Activated T-helper 1 cell treated with anti-CD3 and anti-CD28 coated beads, Interleukin-2, amount 50 U/mL, for 16 hours (primary cell): ENCODE measurements at places on chromosomes 4 and X.

DNA sequence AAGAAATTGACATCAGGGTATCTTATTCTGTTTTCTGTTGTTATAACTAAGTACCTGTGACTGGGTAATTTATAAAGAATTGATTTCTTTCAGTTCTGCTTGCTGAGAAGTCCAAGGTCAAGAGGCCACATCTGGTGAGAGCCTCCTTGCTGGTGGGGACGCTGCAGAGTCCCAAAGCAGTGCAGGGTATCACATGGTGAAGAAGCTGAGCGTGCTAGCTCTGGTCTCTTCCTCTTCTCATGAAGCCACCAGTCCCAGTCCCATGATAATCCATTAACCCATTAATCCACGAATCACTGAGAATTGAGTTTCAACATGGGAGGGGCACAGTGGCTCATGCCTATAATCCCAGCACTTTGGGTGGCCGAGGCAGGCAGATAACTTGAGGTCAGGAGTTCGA is 18.0 kb downstream of the RBMX start:
- no peak for DNase-seq

GRCh38 chr4:144090744-144091143 is 49.8 kb downstream of the GYPA start:
- no peak for DNase-seq

DNA sequence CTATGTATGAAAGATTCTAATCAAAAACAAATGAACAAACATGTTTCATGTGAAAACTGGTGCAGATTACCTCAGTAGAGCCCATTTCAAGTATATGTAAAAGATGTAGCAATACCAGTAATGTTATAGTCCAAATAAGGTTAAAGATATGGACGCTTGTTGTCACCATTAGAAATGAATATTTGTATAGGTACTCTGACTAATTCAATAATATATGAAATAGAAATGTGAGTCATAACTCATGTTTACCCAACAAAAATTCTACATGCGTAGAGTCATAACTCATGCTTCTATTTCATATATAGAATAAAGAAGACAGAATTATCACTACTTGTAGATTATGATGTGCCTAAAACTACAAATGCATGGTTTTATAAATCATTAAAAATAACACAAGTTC is 739.1 kb upstream of the DIAPH2 start:
- DNase-seq, result no peak

GRCh38 chr4:7052923-7053715 is 9.9 kb downstream of the TADA2B start:
- no peak for DNase-seq

- no peak for DNase-seq
These were observed 18.4 kb downstream of the GUCY1A1 start for GRCh38 chr4:155684892-155685541.

DNA sequence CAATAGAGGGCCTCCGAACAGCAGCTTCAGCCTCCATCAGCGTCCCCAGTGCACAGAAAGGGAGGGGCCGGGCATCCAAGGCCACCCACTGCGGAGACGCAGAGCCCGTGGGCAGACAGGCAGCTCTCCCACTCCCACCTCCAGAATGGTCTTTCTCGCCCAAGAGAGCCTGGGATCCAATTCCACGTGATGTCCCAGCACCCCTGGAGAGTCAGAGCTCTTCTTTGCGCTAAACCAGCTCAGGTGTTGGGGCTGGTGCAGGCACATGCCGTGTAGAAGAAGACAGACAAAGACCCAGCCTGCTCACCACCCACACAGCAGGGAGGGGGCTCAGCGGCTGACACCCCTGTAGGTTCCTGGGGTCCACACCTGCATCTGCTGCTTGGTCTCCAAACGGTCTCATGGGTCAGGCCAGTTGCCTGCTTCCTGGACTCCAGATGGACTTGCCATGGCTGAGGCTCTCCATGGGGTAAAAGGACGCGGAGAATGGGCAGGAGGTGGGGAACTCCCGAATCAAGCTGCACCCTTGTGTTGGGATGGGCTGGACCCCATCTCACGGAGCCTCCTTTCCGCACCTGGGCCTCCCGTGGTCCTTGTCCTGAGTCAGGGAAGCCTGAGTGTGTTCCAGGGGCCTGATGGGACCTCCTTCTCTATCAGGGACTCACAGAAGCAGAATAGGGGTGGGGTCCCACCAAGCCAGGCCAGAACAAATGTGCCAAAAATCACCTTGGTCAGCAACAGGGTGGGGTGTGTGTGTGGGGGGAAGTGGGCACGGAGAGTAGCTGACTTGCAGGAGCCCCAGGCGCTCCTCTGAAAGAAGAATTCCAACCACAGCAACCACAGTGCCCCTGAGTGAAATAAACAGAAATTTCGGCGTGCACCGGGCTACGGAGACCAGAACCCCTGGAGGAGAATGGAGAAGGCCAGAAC is 11.6 kb upstream of the ASMTL start:
- DNase-seq, result no peak

- DNase-seq, result no peak
These were observed 15.4 kb upstream of the MMRN1 start for GRCh38 chr4:89879215-89879614.
